ENCODE measurements at places on chromosomes 5 and 9.

- DNase-seq: peak; percentile 92
These were observed at the start of gene RASEF for GRCh38 chr9:83062651-83063527. RASEF (minus strand) TSS chr9:83063142; CDS start chr9:83062867, 275 bp downstream.

GRCh38 chr5:17289681-17290539 lies 72.5 kb downstream of the BASP1 start:
- no peak for DNase-seq

DNA sequence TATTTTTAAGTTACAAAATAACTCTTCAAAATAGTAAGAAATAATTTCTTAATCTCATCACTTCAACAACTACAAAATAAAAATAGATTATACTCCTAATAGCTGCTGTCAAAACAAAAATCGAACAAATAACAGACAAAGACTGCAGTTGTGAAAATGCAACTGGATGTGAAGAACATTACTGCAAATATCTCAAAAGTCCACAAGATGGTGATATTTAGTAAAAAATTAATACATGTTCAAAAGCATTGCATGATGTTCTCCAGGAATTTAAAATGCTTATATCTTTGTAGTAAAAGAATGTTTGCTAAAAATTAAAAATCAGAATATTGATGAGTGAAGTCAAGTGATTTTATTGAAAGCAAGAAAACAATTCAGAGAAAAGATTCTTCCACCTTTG lies 66.2 kb downstream of the MPDZ start:
- no peak for DNase-seq

GRCh38 chr5:56715986-56716385 lies 99.4 kb upstream of the MAP3K1 start:
- DNase-seq: no peak

DNA sequence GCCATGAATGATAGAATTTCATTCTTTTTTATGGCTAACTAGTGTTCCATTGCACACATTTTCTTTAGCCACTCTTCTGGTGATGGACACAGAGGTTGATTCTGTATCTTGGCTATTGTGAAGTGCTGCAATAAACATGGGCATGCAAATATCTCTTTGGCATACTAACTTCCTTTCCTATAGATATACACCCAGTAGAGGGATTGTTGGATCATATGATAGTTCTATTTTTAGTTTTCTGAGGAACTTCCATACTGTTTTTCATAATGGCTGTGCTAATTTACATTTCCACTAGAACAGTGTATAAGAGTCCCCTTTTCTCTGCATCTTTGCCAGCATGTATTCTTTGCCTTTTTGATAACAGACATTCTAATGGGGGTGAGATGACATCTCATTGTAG lies 50.4 kb upstream of the CDK5RAP2 start:
- no peak for DNase-seq

GRCh38 chr5:142955628-142956027 lies 185.5 kb downstream of the ARHGAP26 start:
- no peak for DNase-seq

GRCh38 chr5:67353500-67354450 lies 157.2 kb upstream of the CD180 start:
- no peak for DNase-seq

DNA sequence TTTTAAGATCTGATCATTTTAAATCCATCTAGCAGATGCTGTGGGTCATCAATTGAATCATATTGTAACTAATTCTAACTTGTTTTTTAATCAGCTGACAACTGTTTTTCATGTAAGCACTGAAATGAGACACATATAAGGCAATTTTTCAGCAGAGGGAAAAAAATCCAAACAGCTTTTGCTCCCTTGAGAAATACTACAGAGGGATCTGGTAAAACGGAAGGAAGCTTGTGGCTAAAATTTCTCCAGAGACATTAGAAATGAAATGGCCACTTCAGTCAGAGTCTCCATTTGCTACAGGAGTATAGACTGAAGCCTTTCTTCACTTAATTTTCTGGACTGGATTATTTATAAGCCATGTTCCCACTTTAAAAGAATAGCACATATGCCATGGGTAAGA lies 385.9 kb downstream of the MAN2A1 start:
- DNase-seq: no peak

GRCh38 chr9:79300068-79300467 lies 271.7 kb upstream of the TLE4 start:
- DNase-seq: no peak
